Epithelial cell of proximal tubule (primary cell): ENCODE measurements at places on chromosomes 3 and 15.

DNA sequence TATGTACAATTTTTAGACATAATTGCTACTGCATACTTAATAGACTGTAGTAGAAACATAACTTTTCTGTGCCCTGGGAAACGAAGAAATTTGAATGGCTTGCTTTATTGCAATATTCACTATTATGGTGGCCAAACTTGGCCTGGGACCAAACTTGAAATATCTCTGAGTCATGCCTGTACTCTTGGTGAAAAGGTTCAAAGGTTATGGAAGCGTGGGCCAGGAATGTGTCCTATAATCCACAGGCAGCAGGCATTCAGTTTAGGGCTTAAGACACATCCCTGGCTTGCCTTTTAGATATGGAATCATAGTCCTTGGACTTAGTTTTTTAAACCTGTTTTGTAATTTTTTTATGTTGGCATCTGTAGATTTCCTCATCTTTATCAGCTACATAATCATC is 124.3 kb downstream of the LRIG1 start:
- peak; percentile 18 for DNase-seq

DNA sequence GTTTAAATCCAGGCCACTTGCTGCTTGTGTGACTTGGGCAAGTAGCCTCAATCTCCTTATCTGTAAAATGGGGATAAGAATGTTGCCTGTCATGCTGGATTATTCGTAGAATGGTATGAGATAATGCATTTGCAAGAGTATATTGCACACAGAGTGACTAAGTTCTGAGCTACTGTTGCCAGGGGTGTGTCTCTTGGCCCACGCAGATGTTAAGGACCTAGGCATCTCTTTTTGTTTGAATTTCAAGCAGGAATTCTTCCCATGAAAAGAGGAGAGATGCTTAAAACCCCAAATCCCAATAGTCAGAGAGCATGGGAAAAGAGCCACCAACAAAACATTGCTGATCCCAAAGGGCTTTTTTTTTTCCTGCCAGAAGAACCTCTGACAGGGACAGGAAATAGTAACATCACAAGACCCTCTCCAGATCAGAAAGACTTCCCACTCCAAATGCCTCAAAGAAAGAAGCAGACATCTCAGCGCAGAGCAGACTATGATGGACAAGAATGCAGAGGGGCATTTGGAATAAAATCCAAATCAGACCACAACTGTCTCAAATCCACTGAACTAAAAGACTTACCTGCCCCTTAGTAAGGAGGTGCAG is 90.5 kb downstream of the MRPL46 start:
- no peak for DNase-seq

DNA sequence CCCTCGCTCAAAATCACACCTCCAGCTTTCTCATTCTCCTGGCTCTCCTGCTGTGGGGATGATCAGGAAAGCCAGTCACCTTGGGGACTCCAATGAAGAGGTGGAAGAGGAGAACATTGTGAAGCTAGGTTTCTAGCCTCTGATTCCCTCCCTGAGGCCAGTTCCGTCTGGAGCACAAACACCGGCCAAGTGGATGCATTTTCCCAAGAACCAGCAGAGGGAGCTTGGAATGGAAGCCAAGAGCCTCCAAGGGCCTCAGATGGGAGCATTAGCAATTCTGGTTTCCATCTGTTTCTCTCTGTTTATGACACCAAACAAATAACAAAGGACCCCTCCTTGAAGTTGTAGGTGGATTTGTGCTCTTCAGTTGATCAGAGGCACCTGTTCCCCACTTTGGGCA is 40.6 kb upstream of the NMNAT3 start:
- DNase-seq = no peak

GRCh38 chr15:58147171-58147611 is 9.0 kb downstream of the AQP9 start:
- peak; percentile 99 for DNase-seq

- no peak for DNase-seq
Observed at GRCh38 chr3:54433846-54434245, 311.5 kb downstream of the CACNA2D3 start.

DNA sequence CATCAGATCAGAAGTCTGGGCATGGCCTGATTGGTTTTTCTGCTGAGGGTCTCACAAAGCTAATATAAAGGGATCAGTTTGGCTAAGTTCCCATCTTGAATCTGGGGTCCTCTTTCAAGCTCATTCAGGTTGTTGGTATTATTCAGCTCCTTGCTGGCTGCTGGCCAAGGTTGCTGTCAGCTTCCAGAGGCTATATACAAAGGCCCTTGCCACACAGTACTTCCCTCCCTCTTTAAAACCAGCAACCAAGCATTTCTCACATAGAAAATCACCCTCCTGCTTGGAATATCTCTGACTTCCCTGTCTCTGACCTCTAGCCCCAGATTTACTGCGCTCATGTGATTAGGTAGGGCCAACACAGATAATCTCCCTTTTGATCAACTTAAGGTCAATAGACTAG is 442.9 kb downstream of the ERC2 start:
- no peak for DNase-seq

DNA sequence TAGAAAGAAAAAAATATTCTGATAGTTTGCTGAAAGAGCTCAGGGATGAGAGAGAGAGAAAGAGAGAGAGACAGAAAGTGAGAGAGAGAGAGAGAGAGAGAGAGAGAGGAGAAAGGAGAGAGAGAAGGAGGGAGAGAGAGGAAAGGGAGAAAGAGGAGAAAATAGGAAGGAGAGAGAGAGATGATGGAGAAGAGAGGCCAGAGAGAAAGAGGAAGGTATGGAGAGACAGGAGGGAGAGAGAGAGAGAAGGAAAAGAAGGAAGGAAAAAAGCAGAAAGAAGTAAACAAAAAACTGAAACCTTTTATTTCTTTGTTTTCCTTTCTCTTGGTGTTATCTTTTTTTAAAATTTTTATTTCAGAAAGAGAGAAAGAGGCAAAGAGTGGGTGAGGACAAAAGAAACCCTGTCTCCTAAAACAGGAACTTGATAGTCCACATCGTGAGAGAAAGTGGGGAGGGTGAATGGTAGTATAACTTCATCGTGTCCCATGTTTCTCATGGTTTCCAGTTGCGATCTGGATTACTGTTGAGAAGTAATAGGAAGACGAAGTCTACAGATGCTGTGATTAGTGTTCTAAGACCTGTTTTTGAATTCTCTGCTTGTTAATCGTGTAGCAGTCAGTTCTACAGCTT is 279.7 kb downstream of the LPP start:
- DNase-seq = no peak

GRCh38 chr3:100003609-100004503 is 110.4 kb downstream of the FILIP1L start:
- no peak for DNase-seq

DNA sequence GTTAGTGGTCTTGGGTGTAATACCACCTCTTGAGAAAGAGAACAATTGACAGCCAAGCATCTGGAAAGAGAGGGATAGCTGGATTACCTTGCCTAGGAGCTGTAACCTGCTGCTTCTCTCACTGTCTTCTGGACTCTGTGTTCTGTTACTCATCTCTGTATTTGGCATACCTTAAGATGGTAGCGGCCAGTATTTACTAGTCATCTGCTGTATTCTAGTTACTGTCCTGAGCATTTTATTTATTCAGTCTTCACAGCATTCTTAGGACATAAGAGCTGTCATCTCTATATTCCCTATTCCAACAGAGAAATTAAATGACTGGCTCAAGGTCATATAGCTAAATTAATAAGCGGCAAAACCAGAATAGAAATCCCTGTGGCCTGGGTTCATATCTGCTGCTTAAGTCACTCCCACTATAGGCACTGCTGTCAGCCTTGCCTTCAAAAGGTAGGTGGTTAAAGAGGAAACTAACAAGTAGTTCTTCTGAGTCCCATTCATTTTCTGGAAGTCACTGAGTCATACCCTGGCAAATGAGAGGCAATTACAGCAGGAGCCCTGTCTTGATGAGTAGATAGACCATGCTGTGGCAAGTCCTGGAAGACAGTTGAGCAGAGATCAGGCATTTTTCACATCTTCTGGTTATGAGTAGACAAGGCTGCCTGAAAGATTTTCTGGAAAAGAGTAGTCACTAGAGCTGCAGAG is 68.2 kb downstream of the RAB7A start:
- DNase-seq = no peak

- no peak for DNase-seq
Observed at GRCh38 chr3:56269755-56270535, 198.3 kb downstream of the ERC2 start.

DNA sequence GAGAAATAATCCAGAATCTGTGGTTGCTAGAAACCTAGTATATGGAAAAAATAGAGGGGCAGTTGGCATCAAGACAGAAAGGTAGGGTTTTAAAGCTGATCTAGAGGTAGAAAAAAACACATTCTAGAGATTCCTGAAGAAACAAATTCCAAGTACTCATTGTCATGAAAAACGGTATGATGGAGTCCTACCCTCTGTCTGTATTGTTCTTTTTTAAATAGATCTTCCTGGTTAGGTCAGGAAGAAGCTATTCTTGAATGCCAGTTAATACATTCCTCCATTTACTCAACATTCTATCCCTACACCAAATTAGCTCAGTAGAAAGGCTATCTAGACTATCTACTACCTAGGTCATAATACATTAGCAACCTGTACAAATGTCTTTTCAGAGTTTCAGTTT is 364.7 kb downstream of the FHIT start:
- DNase-seq = no peak

DNA sequence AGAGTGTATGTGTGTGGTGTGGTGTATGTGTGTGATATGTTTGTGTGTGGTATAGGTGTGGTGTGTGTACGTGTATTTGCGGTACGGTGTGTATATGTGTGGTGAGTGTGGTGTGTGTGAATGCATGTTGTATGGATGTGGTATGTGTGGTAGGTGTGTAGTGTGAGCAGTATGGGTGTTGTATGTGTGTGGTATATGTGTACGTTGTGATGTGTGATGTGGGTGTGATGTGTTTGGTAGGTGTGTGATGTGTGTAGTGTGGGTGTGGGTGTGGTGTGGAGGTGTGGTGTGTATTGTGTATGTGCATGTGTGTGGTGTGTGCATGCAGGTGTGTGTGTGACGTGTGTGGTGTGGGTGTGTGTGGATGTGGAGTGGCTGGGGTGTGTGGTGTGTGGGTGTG is 58.7 kb downstream of the EFCAB12 start:
- no peak for DNase-seq

GRCh38 chr3:134709561-134710312 is 58.9 kb upstream of the KY start:
- DNase-seq = no peak

GRCh38 chr3:123768480-123769355 is 115.4 kb downstream of the MYLK start:
- no peak for DNase-seq

- DNase-seq = peak; percentile 68
Observed at GRCh38 chr15:50353251-50353974, 1.6 kb downstream of the GABPB1 start.

- no peak for DNase-seq
Observed at GRCh38 chr15:25094519-25094918, 139.7 kb downstream of the SNRPN start.

DNA sequence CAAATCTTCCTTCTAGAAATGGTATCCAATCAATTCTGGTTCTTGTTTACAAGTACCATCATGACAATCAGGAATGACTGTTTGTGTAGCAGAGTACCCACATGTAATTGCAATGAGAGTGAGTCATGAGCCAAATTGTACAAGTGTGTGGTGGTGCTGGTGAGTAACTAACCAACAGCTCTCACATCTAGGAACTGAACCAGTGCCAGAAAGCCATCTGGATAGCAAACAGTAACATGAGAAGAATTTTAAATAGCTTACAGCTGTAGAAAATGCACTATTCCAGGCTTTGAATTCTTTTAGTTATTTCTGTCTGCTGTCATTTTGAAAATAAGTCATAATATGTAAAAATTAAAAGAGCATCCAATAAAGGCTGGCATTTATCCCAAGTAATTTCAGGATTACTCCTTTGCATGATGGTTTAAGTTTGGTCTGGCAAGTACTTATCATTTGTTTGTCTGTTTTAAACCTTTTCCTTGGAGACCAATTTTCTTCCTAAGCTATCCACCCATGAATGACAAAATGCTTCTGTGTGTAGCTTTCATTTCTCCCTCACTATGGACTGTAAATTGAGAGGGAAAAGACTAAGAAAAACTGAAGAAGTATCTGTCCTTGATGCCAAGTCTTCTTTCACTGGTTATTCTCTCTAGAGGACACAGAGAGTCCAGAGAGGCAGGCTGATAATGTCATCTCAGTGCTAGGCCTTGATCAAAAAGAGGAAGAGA is 60.0 kb downstream of the PIK3CB start:
- peak; percentile 97 for DNase-seq

DNA sequence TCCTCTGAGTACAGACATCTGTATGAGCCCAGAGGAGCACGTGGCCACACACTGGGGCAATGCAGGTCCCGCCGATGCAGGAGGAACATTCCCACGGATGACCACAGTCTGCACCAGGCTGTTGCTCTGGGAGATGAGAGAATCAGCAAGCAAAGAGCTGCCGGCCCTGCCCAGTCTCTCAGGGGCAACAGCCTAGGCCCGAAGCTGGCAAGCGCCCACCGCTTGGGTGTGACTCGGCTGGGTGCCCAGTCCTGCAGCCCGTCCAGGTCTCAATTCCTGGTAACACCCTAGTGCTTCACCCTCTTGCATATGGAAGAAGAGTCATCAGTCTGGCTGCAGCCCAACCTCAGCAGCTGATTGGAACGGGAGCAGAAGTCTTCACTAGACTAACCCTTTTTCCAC is 153.7 kb upstream of the HES1 start:
- peak; percentile 37 for DNase-seq

- no peak for DNase-seq
Observed at GRCh38 chr3:117844676-117845075, 1135.1 kb downstream of the TUSC7 start.

DNA sequence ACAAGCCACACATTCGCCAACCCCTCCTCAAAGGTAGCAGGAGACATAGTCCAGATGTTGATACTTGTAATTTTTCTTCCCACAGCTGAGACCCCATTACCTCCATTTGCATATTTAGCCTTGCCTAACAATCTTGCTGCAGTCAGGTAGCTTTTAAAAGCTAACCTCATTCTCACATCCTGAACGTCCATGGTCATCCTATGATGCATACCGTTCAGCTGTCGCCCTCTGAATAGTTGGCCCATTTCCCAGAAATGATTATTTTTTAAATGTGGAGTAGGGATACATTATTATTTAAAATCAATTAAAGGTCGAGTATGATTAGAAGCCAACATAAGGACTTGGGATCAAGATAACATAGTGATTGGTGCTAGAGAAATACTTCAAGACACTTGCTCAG is 165.0 kb downstream of the MEX3B start:
- no peak for DNase-seq

DNA sequence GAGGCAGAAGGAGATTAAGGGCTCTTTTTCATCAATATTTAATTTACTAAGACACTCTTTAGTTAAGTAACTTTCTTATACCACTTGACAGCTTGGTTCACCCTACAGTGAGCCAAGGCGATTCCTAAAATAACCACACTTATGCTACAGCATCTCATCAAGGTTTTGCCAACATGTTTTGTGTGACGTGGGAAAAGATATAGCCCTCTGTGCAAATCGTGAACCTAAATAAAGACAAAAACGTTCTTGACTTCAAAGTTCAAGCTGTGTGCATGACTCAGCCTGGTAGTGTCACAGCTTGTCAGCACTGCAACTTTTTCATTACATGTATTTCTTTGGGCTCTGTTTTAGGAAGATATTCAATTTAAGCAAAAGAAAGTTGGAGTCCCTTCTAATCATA is 297.0 kb upstream of the EPHA3 start:
- DNase-seq = no peak

GRCh38 chr3:121835465-121835801 is 424 bp downstream of the EAF2 start:
- DNase-seq = no peak

- DNase-seq = no peak
Observed at GRCh38 chr3:35776346-35776745, 137.0 kb downstream of the ARPP21 start.
